Stimulated activated CD8-positive, alpha-beta memory T cell treated with anti-CD3 and anti-CD28 coated beads, Interleukin-7, amount 100 ng/mL, for 4 hours (primary cell): ENCODE measurements at places on chromosomes 6 and 20.

- no peak for DNase-seq
These were observed 9.9 kb upstream of the SPATS1 start for GRCh38 chr6:44332585-44332984.

DNA sequence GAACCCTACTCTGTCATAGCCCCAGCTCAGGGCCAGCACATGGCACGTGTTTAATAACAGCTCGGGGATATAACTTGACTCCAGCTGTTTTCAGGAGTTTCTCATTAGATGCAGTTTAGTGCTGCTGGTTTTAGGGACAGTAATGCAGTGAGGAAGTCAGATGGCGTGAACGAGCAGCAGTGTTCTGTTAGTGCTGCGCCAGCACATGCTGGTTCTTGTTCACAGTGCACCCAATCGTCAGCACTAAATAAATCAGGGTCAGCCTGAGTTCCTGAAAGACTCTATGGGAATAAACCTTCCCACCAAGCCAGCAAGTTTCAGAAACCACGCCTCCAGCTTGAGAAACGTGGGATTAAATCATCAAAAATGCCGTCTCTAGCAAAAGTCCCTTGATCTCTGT is 235.9 kb upstream of the SUPT3H start:
- no peak for DNase-seq

DNA sequence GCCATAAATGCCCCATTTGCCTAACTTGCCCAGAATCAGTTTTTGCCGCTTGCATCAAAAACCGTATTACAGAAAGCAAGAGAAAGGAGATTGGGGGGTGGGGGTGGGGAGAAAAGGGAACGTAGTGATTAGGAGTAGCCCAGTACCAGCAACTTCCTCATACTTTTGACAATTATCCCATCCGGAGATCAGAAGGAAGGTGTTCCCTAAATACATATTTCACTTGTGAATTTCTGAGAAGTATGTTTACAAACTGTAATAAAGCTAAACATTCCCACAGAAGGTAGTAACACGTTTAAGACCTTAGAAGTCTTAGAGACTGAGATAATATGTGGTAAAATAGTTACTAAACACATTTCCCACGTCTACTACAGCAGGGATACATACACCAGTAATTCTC is 14.5 kb downstream of the PREP start:
- no peak for DNase-seq

DNA sequence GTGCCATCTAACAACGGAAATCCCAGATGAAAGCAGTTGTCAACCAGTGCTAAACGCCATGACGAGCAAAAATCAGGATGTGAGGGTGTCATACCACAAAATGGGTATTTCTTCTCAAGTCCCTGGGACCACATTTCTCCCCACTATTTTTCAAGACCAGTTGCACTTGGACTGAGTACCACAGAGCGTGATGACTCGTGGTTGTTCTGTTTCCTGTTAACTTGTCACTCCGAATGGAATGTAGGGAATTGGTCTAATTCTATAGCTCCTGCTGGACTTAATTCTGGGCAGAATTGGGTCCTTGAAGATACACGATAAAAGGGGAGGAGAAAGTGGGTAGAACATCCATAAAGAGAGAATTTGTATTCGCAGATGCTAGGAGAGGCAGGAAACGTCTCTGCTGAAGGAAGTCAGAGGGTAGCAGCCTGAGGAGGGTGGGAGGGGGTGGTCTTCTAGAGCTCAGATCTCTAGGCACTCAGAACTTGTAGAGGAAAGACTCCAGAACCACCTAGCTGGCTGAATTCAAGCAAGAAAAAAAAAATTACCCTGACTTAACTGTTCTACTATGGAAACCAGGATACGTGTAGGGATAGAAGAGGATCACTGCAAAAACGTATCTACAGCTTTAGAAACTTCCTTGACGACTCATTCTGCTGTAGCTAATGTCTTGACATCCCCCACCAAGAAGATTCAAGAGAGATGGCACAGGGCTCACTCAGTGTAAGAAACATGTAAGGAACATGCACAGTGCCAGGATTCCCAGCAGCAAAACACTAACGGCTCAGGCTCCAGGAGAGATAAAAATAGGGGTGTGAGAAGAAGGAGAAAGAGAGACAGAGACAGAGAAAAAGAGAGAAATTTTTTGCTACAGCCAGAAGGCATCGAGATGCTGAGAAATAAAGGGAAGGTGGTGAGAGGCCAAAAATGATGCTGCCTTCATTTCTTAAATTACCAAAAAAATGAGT is 494.7 kb downstream of the CD83 start:
- no peak for DNase-seq

GRCh38 chr6:167796192-167796981 is 30.3 kb upstream of the AFDN start:
- no peak for DNase-seq

GRCh38 chr6:16273256-16273655 is 34.9 kb downstream of the GMPR start:
- no peak for DNase-seq

GRCh38 chr6:137637121-137637520 is 142.9 kb upstream of the OLIG3 start:
- no peak for DNase-seq
